H9 (cell line): ENCODE measurements at places on chromosomes 16 and 17. TPM values are rescaled to one million over a fixed set of nuclear protein-coding genes. Genes with fewer than 3 reads are reported as not detected.

DNA sequence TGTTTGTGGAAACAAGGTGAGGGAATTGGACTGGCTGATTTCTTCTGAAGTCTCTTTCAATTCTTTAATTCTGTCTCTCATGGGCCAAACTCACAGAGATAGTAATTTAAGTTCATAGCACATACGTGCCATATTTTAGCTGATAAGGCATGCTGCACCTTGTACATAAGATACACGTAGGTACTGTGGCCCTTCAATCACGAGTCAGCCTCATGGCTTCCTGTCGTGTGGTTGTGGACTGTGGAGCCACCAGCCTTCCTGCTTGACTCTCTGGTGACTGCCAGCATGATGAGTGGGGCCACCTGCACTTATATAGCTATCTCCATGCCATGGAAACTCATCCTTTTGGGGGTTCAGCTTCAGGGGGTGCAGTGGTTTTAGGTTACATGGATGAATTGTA, 25.1 kb downstream of the KSR1 start:
- H3K4me1 ChIP-seq: peaks cover 16% of the 10 kb centered on the region; the same call in 1 of the 2 replicates
- H3K36me3 ChIP-seq: peaks cover 5% of the 10 kb centered on the region; the same call in 1 of the 2 replicates
- H3K4me3 ChIP-seq: no peak overlapping the region
- H3K27ac ChIP-seq: no peak overlapping the region
- DNase-seq: no peak

The UTS2R gene
- 0.75 and 0.94 TPM in 2 replicates for total RNA-seq

- H3K27me3 ChIP-seq: no peaks in the 10 kb centered on the region; the same call in 1 of the 2 replicates
- no peak for DNase-seq
- H3K27ac ChIP-seq: no peak overlapping the region
- no peaks in the 10 kb centered on the region for H3K4me1 ChIP-seq
- H3K4me3 ChIP-seq: peak overlapping the region; percentile 99
Measured at GRCh38 chr17:59893676-59894100, 767 bp downstream of the RPS6KB1 start.

DNA sequence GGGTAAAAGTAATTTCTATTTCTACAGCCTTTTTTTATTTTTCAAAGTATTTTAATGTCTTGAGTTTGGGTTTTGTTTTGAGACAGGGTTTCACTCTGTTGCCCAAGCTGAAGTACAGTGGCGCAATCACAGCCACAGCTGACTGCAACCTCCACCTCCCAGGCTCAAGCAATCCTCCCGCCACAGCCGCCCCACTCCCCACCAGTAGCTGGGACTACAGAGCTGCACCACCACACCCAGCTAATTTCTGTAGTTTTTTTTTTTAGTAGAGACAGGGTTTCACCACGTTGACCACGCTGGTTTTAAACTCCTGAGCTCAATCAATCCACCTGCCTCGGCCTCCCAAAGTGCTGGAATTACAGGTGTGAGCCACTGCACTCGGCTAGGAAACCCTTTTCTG, 44.0 kb downstream of the TUBD1 start:
- no peaks in the 10 kb centered on the region for H3K36me3 ChIP-seq
- H3K4me1 ChIP-seq: peaks cover 7% of the 10 kb centered on the region
- no peaks in the 10 kb centered on the region for H3K27me3 ChIP-seq
- no peak overlapping the region for H3K27ac ChIP-seq

- H3K27me3 ChIP-seq: no peaks in the 10 kb centered on the region
- no peaks in the 10 kb centered on the region for H3K4me1 ChIP-seq
- H3K36me3 ChIP-seq: no peaks in the 10 kb centered on the region
- DNase-seq: no peak
- no peak overlapping the region for H3K27ac ChIP-seq
- no peak overlapping the region for H3K4me3 ChIP-seq
Measured at GRCh38 chr16:87802670-87803069, 36.9 kb upstream of the KLHDC4 start.

- H3K36me3 ChIP-seq: no peaks in the 10 kb centered on the region
- H3K27ac ChIP-seq: no peak overlapping the region
- H3K4me3 ChIP-seq: no peak overlapping the region; the same call in 2 of the 3 replicates
- no peak for DNase-seq
- H3K4me1 ChIP-seq: no peaks in the 10 kb centered on the region
Measured at GRCh38 chr16:86772671-86773353, 194.5 kb downstream of the FOXL1 start.
